ENCODE measurements at places on chromosomes 12 and 14.

- DNase-seq, result no peak
These were observed 42.8 kb downstream of the PITPNM2 start for GRCh38 chr12:123107926-123108681.

DNA sequence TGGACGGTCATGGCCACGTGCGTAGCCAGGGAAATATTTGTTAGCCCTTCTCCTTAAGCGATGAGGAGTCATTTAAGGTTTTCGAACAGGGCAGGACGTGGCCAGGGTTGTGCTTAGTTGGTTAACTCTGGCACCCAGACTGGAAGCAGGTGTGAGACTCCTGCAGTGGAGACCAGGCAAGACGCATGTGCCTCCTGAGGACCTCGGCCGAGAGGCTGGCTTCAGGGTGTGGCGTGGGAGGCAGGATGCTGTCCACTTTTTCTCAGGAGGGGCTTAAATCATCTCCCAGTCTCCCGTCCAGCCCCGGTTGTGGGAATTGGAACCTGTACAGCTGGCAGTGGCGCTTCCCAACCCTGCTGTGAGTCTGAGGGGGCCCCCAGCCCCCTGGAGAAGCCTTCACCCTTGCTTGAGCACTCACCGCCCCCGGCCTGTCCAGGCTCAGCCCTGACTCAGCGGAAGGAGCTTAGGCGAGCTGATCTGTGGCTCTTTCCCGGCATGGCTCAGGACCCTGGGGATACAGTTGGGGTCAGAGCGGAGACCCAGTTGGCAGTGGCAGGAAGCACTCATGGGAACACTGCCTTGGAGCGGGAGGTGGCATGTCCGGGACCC is 46.3 kb upstream of the TSPAN9 start:
- no peak for DNase-seq

DNA sequence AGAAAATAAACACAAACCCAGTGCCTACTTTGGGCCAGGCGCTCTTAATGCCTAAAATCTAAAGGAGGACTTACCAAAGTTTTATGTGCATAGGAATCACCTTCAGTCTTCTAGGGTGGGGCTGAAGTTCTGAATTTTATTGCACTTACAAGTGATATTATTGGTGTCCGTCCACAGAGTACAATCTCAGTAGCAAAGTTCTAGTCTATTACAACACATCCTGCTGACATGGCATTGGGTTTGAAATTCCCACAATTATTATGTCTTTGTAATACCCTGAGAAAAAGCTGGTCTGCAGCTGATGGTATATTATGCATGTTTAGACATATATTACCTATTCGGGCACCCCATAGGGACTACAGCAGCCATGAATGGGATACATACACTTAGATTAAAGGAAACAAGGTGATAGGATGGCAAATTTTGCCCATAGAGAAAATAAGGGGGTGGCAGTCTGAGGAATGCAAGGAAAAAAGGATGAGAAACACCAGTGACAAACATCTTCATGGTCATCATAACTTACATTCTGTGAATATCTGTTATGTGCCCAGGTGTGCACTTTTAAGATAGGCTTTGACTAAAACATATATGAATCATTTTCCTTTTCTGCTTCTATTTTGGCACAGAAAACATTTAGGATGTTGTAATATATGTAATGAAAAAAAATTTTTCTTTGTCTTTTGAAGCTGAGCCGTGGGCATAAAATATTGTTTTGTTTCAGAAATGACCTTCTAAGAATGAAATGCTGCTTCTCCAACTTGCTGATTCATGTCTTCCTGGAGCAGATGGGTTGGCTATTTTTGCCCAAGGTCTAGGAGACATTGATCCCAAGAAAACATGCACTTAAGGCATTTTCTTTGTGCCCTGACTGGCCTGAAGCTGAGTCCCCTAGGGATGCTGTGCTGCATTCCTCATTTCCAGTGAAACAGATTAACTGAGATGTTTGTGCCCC is 27.2 kb upstream of the ALG10 start:
- no peak for DNase-seq

DNA sequence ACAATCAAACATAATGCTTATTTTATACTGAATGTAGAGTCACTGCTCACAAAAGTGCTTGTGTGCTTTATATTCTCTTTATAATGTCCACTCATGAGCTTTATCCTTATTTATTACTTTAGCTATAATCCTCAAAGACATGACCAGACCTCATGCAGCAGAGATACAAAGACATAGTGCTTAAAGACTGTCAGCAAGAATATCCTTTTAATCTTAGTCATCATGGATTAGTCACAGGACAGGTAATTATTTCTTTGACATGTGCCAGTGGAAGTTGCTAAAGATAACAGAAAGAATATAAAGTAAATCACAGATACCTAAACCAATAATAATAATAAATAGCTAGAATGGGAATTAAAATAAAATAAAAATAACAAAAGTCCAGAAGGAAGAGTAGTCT is 707.5 kb downstream of the BCL11B start:
- DNase-seq, result no peak

- no peak for DNase-seq
These were observed 35.4 kb upstream of the LTA4H start for GRCh38 chr12:96070670-96071279.

Measured in activated CD8-positive, alpha-beta T cell treated with anti-CD3 and anti-CD28 coated beads, Interleukin-2, amount 10 ng/mL, durations not matched to agents 7 days and 5 days (primary cell).